ENCODE measurements at places on chromosomes 4 and X.

DNA sequence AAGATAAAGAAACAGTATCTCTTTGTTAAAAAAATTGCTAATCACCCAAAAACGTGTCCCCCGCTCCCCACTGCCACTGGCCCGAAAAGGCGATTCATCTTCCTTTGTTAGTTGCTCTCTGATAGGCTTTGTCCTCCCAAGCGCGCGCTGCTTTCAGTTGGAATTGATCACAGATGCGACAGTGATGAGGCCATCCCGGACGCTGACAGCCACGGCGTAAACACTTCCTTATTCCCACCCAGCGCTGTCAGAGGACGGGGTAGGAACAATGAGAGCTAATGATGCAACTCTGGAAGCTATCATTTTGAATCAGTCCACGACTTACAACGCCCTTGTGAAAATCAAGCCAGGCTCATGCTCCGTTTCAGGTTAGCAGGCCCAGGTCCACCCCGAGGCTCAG, 21.4 kb downstream of the SOD3 start:
- DNase-seq, result no peak

- DNase-seq, result no peak
Observed at GRCh38 chrX:45912316-45912715, 632.9 kb downstream of the ZNF674 start.

DNA sequence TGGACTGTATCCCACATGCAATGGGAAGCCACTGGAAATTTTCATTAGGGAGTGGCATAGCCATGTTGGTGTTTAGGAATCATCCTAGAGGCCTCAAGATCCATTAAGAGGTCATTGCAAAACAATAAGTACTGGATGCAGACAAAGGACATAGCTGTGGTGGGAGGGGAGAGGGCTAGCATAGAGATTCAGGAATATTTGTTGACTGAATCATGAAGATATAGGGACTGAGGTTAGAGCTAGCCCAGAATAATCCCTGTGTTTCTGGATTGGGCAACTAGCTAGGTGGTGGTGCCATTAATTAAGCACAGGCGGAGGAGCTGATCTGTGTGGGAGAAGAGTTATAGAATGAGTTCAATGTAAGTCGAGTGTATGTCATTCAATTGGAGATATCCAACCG, 135.0 kb downstream of the RAB28 start:
- no peak for DNase-seq

GRCh38 chr4:140220058-140220457, 66.1 kb upstream of the MAML3 start:
- no peak for DNase-seq

- DNase-seq, result no peak
Observed at GRCh38 chrX:26613956-26614355, 398.0 kb downstream of the MAGEB5 start.

DNA sequence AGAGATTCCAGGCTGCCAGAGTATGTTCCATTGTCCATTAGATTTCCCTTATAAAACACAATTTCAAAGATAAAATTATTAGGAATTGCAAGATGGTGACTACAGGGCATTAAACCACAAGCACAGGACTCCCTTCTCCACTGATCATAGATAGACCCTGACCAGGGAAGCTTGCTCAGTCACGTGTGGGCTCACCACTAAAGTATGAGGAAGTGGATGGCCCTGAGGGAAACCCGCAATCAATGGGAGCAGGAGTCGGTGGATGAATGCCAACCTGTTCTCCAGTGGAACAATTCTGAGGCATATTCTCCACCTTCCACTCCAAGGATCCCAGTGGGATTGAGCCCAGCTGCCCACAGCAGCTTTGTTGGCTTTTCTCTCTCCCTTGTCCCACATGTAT, 515.7 kb downstream of the BCOR start:
- no peak for DNase-seq

- no peak for DNase-seq
Observed at GRCh38 chrX:10447564-10448214, 172.7 kb downstream of the MID1 start.

DNA sequence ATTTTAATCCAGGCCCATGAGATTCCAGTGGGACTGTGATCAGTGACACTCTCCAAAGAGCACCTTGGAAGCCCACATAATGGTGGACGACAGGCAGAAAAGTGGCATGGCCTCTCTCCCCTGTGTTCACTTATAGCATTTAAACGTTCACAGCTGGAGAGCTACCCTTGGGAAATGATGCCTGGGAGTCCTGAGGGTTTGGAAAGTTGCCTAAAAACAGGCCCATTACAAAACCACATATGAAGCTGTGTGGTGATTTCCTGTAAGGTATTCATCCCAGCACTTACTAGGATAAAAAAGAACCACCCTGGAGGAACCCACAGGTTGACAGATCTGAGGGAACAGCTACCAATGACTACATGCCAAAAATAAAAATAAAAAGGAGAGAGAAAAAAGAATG, 193.2 kb downstream of the RASL11B start:
- no peak for DNase-seq

DNA sequence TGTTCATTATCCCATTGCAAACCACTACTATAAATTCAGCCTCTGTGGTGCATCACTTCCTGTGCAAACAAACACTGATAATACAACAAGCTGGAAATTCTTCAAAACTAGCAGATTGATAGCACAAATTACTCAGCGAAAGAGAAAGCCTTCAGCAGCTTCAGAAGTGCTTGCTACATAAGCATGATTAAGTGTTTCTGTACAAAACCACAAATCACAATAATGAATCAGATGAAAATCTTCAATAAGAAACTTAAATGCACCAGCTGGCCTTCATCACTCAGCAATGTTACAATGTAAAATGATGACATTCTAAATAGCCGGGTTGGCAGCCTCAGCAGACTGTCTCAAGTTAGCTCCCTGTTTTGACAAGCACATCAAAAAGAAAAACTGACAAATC, 262.2 kb downstream of the SPOCK3 start:
- DNase-seq, result no peak

DNA sequence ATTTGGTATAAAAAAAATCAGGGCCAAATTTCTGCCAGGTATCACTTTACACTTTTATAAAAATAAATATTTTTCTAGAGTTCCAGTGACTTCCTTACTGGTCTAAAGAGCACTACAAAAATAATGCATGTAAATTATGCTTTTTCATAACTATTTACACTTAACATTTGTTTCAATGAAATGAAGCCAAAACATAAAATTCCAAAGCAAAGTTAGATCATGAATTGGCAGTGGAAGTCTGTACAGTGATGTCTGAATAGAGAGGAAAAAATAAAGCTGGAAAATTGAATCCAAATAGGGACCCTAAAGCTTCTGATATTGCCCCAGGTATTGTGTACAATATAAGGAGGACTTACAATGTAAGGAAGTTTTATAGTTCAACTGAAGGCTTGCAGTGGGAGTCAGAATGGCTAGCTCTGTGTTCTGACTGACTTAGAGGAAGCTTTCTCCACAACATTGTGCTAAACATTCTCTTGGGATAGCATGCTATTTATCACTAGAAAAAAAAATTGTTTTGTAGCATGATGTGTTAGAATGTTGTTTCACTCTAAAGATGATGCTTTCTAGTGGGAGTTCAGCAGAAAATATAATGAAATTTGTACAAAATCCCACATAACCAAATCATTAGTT, 288.2 kb upstream of the UGT8 start:
- no peak for DNase-seq

- no peak for DNase-seq
Observed at GRCh38 chrX:32798990-32799389, 412.4 kb downstream of the DMD start.

- no peak for DNase-seq
Observed at GRCh38 chr4:59904331-59904730, 1295.8 kb upstream of the ADGRL3 start.

GRCh38 chr4:120314969-120315368, 248.3 kb upstream of the MAD2L1 start:
- DNase-seq, result no peak

GRCh38 chrX:153412746-153413720, 1.8 kb downstream of the ZFP92 start:
- DNase-seq, result no peak

GRCh38 chr4:99759346-99759984, 57.2 kb upstream of the DAPP1 start:
- no peak for DNase-seq

DNA sequence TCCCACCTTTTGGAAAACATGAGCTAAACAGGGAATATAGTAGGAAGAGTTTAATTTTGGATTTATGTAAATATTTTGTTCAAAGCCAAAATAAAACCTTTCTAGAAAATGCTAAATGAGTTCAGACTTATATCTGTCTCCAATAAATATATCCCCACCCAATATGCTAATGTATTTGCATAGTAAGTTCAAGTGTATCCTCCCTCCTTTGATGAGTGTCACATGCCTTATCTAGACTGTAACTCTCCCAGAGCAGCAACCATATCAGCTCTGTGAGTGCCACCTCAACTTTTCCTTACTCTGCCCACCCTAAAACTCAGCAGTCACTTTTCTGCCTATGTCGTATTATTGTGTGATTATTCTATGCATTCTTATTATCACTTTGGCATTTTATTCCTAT, 516.1 kb upstream of the NR3C2 start:
- DNase-seq, result no peak

DNA sequence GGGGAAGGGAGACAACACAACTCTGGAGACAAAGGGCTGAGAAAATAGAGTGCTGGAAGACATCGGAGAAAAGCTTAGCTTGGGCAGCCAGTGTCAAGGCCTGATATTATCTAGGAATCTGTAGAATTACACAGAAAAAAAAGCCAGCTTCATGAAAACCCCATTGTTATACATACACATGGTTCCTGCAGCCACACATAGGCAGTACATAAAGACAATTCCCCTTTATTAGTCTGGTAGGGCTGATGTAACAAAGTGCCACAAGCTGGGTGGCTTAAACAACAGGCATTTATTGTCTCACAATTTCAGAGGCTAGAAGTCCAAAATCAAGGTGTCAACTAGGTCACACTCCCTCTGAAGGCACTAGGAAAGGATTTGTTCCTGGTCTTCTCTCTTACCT, 503.5 kb downstream of the MID1IP1 start:
- no peak for DNase-seq

DNA sequence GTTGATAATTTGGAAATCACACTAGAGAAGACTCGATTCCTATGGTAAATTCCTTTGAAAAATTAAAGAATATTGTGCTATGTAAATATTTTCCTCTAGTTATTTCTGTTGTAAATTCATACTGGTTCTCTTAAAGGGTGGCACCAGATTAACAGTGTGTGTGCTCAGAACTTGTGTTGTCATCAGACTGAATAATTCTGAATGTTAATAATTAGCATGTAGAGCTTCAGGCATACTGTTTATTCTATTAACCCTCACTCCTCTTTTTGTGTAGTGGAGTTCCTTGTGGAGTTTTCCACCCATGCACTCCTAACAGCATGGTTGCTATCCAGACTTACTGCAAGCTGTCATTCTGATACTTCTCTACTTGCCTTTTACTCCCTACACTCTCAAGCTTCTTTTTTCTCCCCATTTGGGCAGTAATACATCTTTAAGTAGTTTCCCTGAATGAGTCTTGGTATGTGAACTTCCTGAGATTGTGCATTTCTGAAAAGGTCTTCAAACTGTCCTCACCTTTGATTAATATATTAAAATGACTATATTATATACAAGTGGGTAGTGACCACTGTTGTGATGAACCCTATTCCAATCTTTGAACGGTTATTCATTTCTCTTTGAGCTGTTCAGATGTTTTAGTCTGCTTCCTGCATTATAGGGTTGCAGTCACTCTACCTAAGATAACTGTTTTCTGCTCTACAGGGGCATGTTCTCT, 29.9 kb upstream of the RTL8A start:
- DNase-seq, result no peak

DNA sequence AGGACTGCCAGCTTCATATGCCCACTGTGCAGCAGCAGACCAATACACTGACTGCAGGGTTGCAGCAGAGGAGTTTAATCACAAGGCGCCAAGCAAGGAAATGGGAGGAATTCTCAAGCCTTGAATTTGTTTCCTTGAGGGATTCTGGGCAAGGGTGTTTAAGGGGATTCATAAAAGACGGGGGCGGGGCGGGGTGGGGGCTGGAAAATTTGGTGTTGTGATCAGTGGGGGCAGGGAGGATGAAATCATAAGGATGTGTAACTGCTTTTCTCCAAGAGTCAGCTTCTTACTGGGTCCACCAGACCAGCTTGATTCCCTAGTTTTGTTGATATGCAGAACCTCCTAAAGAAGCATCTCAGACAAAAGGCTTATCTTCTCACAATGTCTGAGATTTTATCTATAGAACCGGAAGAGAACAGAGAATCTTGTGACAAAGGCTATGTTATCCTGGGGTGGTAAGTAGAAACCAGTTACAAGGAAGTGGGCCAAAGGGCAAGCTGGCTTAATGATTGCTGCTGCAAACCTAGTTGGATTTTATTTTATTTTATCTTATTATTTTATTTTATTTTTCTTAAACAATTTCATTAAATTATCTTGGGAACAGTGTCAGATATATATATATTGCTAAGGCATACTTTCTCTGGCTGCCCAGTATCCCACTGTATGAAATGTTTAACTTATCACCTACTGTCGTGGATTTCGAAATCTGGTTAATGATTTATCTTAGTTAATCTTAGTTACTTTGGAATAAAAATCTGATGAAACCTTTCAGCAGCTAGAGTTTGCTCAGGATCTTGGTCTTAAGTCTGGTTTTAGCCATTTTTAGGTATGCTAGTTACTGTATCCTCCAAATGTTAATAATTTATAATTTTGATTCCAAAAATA, 276.4 kb downstream of the RPA4 start:
- DNase-seq, result no peak

DNA sequence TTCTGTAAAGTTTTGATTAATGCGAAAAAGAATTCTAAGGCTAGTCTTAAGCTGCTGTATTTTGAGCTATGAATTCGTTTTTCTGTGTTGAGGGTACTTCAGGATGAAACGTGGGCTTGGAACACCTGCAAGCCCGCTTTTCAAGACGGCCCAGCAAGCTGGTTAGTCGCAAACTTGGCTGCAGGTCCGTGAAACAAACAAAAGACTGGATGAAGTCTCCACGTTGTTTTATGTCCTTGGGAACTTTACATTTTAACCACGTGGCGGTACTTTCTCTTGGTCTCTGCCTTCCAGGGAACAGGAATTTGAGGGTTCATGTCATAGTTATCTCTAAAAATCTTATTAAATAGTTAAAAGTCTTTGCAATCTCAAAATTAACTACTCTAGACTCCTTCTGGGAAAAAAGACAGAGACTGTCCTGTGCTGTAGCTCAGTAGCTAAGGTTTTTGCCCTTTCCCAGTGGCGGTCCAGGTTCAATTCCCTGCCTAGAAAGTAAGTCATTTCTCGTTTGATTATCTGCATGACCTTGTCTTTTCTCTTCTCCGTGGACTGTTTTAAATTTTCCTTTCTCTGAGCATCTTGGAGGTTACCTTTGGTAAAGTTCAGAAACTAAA, 21.0 kb downstream of the TENM3 start:
- DNase-seq, result no peak

DNA sequence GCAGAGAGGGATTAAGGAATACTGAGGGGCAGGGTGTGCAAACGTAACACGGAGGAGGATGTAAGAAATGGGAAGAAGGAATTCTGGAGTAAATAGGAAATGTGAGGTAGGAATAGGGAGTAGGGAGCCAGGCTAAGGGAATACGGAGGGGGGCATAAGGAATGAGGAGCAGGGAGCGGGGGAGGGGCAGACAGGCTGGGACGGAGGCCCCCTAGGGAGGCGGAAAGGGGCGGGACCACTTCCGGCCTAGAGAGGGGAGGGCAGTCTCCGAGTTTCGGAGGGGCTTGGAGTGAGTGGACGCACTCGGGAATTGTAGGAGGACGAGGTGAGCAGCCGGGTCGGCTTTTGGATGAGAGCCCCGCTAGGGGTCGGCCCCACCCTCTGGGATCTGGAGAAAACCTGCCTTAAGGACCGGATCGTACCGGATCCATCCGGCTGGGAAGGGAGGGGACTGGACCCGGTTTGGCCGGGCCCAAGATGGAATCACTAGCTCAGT, 612 bp downstream of the MAGED2 start:
- DNase-seq, result no peak

All from stimulated activated CD8-positive, alpha-beta memory T cell treated with anti-CD3 and anti-CD28 coated beads, Interleukin-4, amount 100 ng/mL, for 4 hours (primary cell).